Cortex of kidney (tissue), 1 donor: ENCODE measurements at places on chromosomes 12 and 14.

DNA sequence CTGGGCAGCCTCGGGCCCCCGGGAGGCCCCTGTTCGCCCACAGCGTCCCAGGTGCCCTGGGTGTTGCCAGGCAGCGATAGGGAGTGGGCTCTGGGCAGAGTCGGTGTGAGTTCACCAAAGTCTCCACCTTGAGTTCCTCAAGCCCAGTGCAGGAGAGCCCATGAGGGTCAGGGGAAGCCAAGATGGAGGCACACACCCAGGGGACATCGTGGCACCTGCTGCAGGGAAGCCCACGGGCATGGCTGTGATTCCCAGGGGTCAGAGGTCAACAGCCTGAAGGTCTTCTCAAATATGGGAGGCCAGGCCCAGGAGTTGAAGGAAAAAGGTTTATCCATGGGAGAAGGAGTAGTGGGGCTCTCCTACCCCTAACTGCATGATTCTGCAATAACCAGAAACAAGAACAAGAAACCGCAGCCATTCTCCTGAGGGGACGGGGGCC is 148.8 kb downstream of the ADGRD1 start:
- no peak for DNase-seq

GRCh38 chr12:50620109-50620977 is 115.6 kb downstream of the DIP2B start:
- DNase-seq: no peak

- DNase-seq: no peak
Measured at GRCh38 chr14:24416254-24416931, 13.1 kb downstream of the CBLN3 start.

DNA sequence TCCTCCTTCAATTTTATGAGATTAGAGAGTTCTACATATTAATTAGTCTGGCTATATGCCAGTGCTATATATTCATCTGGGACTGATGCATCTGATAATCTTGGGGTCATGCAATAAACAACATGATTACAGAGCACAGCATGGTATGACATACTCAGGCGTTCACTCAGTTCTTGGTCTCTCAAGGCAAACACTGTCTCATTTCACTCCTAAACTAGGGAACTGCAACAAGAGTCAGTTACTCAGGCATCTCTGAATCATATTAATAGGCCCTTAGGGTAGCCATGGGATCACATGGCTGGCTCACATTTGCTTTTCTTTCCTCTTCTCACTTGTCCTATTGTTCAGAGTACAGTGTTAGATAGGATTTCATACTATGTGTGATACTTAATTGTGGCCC is 91.8 kb upstream of the TMEM260 start:
- no peak for DNase-seq

GRCh38 chr14:76894308-76894707 is 68.1 kb downstream of the LRRC74A start:
- no peak for DNase-seq
